M059J (cell line): ENCODE measurements at places on chromosomes 5 and 9. TPM values are rescaled to one million over a fixed set of nuclear protein-coding genes. Genes with fewer than 3 reads are reported as not detected.

DNA sequence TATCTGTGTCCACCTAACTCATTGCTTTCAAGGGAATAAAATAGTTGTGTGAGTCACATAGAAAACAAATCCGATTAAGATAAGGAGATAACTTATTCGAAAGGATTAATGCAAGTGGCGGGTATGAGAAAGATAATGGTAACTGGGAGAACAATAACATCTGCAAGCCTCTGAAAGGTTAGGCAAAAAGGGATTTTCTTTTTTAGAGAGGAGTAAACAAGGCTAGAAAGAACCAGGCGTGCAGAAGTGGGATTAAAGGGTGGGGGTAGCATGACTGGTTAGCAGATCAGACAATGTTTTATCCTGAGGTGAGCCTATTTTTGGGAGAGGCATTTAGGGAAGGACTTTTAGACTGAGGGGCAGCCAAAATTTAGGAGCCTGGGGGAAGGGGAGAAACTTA is 34.7 kb upstream of the JMY start:
- peak; percentile 53 for DNase-seq

WNT8A gene
- total RNA-seq: 0.12 and 0.54 TPM in 2 replicates

NPM1 gene
- 1,019 and 1,223 TPM in 2 replicates for total RNA-seq

SPATA31C1 gene
- total RNA-seq: not detected in 2 replicates

DNA sequence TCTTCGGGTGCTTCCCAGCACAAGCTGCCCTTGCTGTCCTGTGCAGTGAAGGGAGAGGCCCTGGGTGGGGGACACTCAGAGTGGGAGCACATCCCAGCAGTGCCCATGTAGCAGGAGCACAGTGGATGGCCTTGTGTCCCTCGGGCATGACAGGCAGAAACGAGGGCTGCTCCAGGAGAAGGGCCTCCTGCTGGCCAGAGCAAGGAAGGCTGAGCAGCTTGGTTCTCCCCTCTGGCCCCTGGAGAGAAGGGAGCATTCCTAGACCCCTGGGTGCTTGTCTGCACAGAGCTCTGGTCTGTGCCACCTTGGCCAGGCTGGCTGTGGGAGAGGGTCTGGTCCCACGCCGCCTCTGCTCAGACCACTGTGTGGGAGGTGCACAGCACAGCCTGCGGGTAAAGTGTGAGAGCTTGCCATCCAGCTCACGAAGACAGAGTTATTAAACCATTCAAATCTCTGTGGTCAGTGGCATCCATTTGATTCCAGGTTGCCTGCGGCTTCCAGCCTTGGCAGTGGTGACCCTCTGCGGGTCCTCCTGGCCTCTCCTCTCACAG is 18.3 kb downstream of the FBXW5 start:
- DNase-seq: no peak
